CD4-positive, alpha-beta T cell treated with Interferon alpha-2 for 1 hour (primary cell): ENCODE measurements at places on chromosomes 5 and 9.

DNA sequence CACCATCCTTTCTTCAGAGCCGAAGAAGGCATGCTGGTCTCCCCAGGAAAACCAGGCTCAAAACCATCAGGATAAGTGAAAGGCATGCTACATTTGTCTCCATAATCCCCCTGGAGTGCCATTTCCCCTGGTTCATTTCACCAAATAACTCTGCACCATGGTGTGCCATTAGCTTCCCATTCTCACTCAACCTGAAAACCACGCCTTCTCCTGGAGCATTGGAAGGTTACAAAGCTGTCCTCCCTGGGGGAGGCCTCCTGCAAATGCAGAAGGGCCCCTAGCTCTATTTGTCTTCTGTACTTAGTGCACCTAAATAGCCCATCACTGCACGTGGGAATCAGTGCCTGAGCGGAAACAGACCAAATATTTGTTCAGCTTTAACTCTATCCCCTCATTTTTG is 90.2 kb upstream of the ICE1 start:
- no peak for DNase-seq

DNA sequence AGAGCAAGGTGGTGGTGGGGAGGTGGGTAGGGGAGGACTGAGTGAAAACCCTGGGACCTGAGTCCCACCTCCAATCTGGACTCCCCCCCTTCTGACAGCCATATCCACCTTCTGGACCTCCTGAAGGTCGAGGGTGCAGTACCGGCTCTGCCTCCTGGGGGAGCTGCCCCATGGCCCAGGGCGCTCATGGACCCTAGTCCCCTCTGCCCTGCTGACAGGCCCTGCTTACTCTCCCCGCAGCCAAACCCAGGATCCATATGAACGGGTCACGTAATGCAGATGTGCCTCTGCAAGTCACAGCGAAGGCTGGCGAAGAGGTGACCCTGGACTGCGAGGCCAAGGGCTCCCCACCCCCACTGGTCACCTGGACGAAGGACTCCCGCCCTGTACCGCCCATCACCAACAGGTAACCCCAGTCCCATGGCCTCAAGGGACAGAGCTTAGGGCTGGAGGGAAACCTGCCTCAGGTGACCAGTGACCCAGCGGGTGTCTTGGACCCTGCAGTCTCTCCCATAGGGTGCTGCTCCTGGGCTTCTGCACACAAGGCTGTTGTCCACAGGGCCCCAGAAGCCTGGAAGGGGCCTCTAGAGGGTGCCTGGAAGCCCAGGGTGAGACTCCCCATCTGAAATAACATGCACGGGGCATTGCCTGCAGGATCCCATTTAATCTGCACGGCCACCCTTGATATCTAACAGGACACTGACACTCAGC is 61.7 kb downstream of the HMCN2 start:
- DNase-seq = no peak

DNA sequence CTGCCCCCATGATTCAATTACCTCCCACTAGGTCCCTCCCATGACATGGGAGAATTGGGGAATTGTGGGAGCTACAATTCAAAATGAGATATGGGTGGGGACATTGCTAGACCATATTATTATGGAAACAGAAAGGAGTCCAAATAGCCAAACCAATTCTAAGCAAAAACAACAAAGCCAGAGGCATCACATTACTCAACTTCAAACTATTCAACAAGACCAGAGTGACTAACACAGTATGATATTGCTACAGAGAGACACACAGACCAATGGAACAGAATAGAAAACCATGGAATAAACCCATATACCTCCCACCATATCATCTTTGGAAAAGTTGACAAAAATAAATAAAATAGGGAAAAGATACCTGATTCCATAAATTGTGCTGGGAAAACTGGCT is 710.5 kb upstream of the CDH9 start:
- DNase-seq = no peak

DNA sequence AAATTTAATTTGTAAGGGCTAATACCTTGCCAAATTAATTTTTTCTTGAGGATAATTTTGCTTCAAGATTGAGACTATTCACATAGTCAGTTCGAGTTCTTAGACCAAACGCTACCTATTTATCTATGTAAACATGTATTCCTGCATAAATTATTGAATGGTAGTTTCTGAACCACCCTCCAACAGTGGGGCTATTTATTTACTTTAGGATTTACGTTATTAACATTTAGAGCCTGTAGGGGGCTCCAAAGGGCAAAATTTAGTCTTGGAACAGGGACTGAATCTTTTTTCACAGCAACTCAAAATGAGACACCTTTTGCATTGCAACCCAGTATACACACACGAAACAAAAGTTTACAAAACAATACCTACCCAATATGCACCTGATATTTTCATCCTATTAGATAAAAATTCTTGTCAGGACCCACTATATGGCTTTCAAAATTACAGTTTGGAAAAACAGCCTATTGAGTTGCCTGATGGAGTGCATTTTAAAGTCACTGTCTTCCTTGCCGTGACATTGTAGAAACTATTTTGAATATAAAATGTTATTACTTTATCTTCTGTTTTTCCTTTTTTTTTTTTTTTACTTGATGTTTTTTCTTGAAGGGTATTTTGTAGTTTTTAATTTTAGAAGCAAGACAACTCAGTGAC is 47.1 kb upstream of the POU4F3 start:
- no peak for DNase-seq

DNA sequence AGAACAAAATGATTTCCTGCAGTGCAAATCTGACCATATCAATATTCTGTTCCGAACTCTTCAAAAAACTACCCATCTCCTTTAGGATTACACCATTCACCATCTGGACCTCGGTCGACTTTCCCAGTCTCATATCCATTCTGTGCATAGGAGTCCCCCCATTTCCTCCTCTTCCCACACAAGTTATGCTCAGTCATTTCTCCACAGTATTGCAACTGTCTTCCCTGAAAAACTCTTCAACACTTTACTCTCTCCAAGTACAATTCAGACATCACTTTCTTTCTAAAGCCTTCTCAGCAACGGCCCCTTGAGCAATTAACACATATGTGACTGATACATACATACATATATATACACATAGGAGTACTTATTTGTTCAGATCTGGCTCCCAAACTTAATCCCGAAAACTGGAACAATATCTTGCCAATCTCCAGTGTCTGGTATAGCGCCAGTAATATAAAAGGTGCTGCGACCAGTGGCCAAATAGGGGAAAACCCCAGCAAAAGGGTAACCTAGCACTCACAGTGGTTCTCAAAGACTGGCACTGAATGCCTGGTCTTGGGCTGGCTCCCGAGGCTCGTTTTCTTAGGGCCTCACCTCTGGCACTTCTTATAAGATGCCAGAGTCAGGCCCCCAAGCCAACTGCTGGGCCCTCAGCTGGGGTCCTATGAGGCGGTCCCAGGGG is 629 bp downstream of the ZBTB26 start:
- DNase-seq = no peak

GRCh38 chr5:77718934-77719610 is 57.1 kb downstream of the TBCA start:
- peak; percentile 8 for DNase-seq

GRCh38 chr5:109350537-109351270 is 59.1 kb downstream of the PJA2 start:
- DNase-seq = no peak

GRCh38 chr9:126684345-126684744 is 70.6 kb downstream of the LMX1B start:
- no peak for DNase-seq

GRCh38 chr5:5372511-5372910 is 50.0 kb upstream of the ICE1 start:
- no peak for DNase-seq

DNA sequence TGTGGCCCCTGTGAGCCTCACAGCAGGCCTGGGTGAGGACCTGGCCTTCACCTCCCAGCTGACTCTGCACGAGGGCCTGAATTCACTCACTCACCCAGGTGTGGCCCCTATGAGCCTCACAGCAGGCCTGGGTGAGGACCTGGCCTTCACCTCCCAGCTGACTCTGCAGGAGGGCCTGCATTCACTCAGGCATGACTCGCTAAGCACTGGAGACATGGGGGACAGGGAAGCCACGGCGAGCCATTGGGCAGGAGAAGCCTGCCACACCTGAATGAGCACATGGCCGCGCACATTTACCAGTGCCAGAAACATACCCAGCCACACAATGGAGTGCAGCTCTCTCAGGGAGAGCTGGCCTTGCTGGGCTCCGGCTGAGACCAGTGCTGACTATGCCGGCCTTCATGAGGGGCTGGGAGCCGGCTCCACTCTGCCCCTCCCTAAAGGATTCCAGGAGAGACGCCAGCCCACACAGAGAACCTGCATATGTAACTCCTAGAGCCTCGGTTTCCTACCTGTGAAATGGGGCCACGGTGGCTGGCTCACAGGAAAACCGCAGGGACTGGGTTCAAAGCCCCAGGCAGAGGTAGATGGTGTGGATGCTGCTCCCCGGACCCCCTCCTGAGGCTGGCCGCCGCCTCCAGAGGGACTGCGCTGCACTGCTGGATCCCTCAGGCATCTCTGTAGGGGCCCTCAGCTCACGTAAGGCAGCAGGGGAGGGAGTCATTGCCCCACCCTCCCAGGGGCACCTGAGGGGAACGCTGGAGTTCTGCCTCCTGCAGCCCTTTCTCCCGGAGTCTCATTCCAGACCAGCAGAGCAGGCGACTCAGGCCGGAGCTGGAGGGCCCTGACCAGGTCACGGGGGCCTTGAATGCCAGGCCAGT is 7.2 kb downstream of the ADAMTS2 start:
- no peak for DNase-seq

DNA sequence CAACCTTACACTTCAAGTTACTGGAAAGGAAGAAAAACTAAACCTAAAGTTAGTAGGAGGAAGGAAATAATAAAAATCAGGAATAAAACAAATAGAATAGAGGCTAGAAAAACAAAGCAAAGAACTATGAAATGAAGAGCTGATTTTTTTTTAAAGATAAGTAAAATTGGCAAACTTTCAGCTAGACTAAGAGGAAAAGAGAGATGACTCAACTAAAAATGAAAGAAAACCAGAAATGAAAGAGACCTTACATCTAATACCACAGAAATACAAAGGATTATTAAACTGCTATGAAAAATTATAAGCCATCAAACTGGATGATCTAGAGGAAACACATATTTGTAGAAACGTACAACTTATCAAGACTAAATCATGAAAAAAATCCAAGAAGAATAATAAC is 60.0 kb downstream of the PRRC1 start:
- no peak for DNase-seq

DNA sequence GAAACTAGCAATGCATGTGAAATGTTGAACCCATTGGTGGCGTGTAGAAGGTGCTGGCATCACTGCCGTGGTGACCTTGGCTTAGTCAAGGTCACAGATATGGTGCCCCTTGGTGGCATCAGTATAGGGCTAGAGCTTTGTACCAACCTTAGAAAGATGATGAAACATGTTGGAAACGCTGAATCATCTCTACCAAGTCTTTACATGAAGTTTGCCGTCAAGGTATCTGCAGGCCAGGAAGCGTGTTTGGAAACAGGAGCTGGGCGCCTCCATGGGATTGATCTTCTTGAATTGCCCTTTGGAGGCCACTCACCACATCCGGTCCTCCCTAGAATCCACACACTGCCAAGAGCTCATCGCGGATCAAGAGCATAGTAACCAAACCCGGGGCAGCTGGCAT is 16.9 kb upstream of the BOD1 start:
- no peak for DNase-seq

GRCh38 chr5:19771174-19771835 is 216.7 kb downstream of the CDH18 start:
- DNase-seq = no peak

DNA sequence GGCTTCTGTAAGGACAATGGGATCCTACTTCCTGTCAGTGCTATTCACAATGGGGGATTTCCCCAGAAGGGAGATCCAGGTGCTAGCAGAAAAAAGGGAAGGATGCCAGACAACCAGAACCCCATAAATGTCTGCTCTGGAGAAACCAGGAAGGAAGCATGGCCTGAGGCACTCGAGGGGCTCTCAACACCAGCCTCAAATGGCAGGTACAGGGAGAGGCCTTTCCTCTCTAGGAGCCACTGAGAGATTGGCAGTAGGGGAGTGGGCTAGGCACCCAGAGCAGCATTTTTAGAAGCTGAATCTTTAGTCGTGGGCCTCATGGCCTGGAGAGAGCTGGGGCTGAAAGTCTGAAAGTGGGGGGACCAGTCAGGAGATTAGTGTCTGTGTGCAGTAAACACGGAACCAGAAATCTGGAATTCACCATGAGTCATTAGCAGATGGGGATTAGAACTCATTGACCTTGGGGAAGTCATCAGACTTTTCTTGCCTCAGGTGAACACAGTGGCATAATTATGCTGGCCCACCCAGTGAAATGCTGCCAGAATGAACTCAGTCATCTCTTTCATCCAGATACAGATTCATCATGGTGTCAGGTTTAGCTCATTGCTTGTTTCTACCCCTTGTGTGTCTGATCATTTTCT is 28.3 kb downstream of the ARHGEF28 start:
- DNase-seq = no peak

DNA sequence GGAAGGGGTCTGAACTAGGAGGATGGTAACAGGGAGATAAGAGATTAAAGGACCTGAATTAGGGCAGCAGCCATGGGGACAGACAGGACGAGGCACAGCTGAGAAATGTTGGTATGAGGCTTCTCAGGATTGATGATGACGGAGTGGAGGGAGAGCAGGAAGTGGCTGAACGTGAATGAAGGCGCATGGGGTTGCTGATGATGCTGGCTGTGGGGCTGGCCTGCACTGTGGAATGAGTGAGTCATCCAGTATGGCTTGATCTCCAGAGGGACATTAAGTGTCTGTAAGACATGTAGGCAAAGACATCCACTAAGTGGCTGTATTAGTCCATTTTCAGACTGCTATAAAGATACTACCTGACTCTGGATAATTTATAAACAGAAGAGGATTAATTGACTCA is 256.4 kb downstream of the ICE1 start:
- no peak for DNase-seq

DNA sequence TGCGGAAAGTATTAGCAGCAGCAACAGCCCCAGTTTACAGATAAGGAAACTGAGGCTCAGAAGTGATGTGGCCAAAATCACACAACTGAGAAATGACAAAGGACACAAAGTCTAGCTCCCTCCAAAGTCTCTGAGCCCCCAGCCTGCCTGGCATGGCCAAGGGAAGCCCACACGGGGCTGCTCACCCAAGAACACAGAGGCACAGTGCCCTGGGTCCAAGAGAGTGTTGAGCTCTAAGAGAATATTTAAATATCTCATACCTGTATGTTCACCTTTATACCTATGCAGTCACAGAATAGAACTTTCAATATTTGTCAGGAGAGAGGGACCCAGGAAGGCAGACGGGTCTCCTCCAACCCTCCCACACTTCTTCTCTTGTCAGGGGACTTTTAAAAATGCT is 16.6 kb downstream of the VAV2 start:
- DNase-seq = no peak

DNA sequence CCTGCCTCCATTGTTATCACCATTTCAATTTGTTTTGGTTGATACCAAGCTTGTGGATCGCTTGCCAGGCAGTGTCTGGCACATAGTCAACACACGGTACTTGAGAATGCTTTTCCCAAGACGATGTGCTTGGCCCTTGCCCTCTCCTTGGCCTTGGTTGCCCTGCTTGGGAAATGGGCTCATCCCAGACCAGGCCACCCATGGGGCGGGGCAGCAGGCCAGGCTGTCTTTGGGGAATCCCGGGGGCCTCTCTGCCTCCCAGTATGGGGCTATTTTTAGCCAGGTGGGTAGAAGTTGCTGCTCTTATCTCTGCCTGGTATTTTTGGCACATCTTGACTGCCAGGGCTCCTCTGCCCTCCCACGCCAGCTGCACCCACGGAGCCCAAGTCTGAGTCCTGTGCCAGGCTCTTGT is 49.9 kb downstream of the LMX1B start:
- DNase-seq = no peak
